Ascending aorta (tissue), 2 donors: ENCODE measurements at places on chromosomes 16 and 17. TPM values are rescaled to one million over a fixed set of nuclear protein-coding genes. Genes with fewer than 3 reads are reported as not detected.

DNA sequence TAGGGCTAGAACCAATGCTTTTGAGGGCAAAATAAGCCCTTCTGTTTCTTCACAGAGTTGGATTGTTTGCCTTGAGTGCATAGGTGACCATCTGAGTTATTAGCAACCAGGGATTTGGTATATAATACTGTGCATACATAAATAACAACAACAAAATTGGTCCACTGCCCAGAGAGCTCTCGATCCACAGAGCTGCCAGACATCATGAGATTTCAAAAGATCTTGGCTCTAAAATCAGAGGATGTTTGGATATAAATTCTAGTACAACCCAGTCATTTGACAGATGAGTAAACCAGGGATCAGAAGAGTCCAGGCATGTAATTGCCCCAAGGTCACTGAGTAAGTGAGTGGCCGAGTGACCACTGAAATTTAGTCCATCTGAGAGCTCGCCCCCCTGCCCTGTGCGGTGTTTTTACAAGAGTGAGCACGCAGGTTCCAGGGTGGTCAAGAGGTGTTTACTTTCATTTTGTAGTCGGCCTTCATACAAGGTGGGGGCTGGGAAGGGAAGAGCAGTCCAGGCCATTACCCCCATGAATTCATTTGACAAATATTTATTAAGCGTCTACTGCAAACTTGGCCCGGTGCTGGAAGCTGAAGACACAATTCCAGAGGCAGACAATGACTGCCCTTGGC lies 1.8 kb upstream of the MT2A start:
- H3K4me1 ChIP-seq = peaks cover 33% of the 10 kb centered on the region
- no peaks in the 10 kb centered on the region for H3K36me3 ChIP-seq
- DNase-seq = no peak
- no peaks in the 10 kb centered on the region for H3K27me3 ChIP-seq
- no peak overlapping the region for H3K4me3 ChIP-seq
- H3K27ac ChIP-seq = peak overlapping the region; percentile 87

DNA sequence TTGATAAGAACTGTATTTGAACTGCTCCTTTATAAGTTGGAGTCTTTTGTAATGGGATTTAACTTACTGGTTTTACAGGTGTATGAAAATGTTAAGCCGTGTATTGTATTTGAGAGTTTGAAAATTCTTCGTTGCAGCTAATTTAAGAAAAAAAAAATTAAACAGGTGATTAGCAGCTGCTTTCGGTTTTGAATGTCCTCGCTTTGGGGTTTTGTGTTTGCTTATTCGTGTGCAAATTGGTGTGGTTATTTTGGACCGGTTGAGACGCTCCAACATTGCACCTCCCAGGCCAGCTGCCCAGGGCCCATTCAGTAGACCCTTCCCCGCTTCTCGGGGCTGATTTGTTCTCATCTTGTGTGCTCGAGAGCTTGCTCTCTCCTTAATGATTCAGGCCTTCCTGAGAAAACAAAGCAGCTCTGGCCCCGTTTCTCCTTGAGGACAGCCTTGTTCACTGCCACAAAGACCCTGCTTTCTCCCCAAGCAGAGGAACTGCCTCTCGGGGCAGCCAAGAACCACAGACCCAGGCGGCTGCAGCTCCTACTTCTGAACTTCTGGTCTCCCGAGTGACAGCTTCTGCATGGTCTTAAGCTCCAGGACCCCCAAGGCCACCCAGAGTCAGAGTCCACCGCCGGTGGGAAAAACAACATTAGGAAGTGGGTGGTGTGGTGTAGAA lies 100.5 kb downstream of the MSI2 start:
- peak overlapping the region; percentile 46 for H3K4me3 ChIP-seq
- H3K36me3 ChIP-seq = no peaks in the 10 kb centered on the region
- H3K27me3 ChIP-seq = no peaks in the 10 kb centered on the region
- H3K27ac ChIP-seq = peak overlapping the region; percentile 77

- H3K4me1 ChIP-seq = no peaks in the 10 kb centered on the region
- DNase-seq = no peak
- no peaks in the 10 kb centered on the region for H3K36me3 ChIP-seq
- H3K27ac ChIP-seq = no peak overlapping the region
- no peak overlapping the region for H3K4me3 ChIP-seq
Measured at GRCh38 chr17:17605729-17606088, 14.2 kb upstream of the PEMT start.

DNA sequence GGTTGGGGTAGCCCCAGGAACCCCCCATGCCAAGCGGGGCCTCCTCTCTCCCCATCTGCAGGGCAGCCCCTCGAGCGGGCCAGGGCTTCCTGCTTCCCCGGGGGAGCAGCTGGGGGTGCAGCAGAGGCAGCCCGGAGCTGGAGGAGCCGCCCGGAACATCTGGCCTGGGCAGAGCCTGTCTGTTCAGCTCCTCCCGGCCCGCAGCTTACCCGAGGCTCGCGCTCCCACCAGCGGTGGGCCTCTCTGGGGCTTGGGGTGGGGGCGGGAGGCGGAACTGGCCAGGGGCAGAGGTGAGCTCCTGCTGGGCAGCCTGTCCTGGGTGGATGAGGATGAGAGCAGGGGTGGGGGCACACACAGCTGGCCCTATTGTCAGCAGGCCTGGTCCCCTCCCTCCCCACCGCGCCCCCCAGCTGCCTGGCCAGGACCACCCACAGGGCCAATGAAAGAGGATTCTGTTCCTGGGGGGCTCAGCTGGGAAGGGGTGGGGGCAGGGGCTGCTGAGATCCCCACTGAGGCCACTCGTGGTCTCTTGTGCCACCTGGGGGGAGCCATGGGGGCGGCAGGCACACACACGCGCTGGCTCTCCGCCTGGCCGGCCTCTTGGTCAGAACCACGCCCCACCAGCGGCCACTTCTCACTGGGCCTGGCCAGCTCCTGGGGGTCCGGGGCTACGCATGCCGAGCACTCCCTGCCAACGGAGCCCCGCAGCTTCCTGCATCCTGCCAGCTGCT lies 34.7 kb downstream of the BAHCC1 start:
- H3K36me3 ChIP-seq = no peaks in the 10 kb centered on the region
- peak overlapping the region; percentile 70 for H3K27ac ChIP-seq
- peak overlapping the region; percentile 50 for H3K4me3 ChIP-seq

DNA sequence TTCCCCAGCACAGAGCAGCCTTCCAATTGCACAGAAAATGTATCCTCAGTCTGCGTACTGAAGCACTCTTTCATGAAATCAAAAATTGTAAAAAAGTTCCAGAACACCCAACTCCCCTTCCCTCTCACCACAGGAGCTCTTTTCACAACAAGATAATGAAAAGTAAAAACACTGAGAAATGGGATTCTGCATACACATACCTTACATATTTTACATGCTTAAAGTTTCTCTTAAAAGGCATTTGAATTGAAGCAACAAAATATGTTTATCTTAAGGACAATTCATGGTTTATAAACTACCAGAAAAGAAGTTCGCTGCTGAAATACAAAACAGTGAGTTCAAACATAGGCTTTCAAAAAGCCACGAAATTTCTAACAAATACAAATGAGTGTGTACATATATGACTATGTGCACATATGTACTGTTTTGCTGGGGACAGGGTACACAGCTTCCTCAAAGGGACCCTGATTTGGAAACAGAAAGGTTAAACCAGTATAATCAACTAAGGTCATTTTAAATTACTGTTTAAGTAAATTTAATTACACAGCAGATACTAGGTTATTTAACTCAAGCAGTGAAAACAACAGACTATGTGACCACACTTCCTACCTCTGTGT lies 33.8 kb downstream of the COG1 start:
- H3K27me3 ChIP-seq = no peaks in the 10 kb centered on the region
- no peak overlapping the region for H3K4me3 ChIP-seq
- no peak overlapping the region for H3K27ac ChIP-seq
- no peak for DNase-seq

DNA sequence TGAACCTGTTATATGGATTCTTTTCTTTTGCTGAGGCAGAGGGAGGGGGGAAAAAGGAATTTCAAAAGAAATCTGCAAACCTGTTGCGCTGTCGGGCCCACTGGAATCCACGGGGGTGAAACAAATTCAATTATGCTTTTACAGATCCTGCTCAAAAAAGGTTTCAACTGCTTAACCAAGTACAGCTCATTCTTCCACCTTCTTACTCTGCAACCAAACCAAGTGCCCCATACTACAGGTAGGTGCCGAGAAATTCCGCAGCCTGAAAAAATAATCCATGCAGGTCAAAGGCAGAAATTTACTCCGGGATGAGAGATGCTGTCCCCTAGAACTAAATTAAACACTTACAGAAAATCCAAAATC lies 416 bp downstream of the RNF43 start:
- no peak for DNase-seq
- H3K36me3 ChIP-seq = no peaks in the 10 kb centered on the region
- no peaks in the 10 kb centered on the region for H3K4me1 ChIP-seq
- H3K27ac ChIP-seq = no peak overlapping the region
- no peaks in the 10 kb centered on the region for H3K27me3 ChIP-seq

GRCh38 chr17:75110234-75110937 lies 617 bp downstream of the ARMC7 start:
- H3K36me3 ChIP-seq = no peaks in the 10 kb centered on the region
- H3K27me3 ChIP-seq = no peaks in the 10 kb centered on the region
- peaks cover 31% of the 10 kb centered on the region for H3K4me1 ChIP-seq
- H3K27ac ChIP-seq = peak overlapping the region; percentile 41

DNA sequence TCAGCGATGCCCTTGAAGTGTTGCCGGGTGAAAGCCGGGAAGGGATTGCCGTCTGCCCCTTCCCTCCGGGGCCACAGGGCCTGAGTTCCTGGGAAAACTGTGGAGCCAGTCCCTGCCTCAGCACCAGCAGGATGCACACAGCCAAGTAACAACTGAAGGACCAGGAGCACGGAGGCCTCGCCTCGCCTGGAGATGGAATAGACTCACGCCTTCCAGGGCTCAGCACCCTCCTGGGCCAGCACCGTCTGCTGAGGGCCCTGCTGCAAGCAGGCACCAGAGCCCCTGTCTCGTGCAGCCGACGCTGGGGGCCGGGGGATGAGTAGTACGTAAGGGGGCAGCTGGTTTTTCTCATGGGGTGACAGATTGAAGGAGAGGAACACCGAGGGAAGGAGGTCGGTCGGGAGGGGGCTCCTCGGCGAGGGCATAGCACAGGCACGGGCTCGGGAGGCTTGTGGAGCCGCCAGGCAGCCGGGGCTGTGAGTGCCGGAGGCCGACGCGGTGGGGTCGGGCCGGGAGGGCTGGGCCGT lies 6.4 kb downstream of the CBFA2T3 start:
- H3K27ac ChIP-seq = no peak overlapping the region
- H3K27me3 ChIP-seq = no peaks in the 10 kb centered on the region
- no peaks in the 10 kb centered on the region for H3K36me3 ChIP-seq
- no peak for DNase-seq

DNA sequence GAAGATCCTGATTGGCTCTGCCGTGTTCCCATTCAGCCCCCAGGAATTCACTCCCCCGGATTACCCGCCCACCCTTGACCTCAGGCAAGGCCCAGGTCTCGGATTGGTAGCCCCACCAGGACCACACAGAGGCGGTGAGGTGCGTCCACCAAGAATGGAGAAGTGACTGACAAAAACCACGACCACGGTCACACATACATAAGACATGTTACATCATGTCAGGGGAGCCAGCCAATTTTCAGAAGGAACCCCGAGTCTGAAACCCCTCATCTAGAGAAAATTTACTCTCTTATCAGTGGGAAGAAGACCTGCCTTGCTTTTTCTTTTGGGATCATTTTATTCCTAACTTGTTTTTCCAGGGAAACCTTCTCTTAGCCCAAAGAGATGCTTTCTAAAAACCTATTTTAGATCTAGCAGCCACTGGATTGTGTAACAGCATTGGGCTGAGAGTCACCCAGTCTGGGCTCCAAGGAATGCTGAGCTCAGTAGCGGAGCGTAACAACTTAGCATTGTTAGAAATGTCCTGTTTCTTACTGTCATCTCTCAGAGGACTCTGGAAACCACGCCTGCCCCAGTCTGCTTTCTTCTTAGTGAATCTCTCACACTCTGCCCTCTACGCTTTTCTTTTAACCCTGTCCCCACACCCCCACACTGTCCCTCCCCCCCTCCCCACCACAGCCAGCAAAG lies 164.1 kb downstream of the CMIP start:
- no peak overlapping the region for H3K4me3 ChIP-seq
- H3K27ac ChIP-seq = no peak overlapping the region
- H3K36me3 ChIP-seq = no peaks in the 10 kb centered on the region
- DNase-seq = no peak
- H3K4me1 ChIP-seq = peaks cover 25% of the 10 kb centered on the region

- H3K27me3 ChIP-seq = no peaks in the 10 kb centered on the region
- H3K4me3 ChIP-seq = no peak overlapping the region
- no peak overlapping the region for H3K27ac ChIP-seq
- H3K4me1 ChIP-seq = no peaks in the 10 kb centered on the region
Measured at GRCh38 chr16:65510241-65510640, 388.4 kb upstream of the CDH11 start.

DNA sequence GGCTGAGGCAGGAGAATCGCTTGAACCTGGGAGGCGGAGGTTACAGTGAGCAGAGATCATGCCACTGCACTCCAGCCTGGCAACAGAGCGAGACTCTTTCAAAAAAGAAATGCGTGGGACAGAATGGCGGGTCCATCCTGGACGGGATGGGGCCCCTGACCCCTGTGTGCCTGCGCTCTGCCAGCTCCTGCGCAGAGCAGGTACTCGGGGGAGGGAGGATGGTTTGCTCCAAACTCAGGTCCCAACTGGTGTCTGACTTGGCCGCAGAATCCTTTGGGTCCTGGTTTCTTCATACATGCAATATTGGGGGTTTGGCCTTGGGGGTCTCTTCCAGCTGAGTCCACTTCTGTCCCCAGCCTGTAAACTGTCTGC lies 10.4 kb downstream of the CHMP6 start:
- no peak overlapping the region for H3K4me3 ChIP-seq
- H3K27ac ChIP-seq = no peak overlapping the region
- peaks cover 10% of the 10 kb centered on the region for H3K27me3 ChIP-seq

ORMDL3 gene
- 32.2 TPM for total RNA-seq

CUEDC1 gene
- total RNA-seq = 76.1 TPM
